ENCODE measurements at places on chromosomes 16 and 17.

DNA sequence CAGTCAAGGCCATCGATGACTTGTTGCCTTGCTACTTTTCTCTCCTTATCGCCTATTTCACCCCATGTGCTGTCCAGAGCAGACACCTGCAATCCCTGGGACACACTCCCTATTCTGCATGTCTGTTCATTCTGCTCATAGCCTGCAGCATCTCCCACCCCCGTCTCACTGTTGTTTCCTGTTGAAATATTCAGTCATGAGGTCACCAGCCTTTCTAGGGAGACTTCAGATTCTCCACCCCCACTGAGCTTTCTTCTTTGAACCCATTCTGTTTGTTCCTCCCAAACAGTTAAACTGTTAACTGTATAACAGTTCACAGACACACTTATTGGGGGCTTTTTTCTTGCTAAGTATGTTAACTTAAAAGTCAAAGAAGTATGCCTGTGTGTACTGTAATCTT, 94.4 kb downstream of the AATF start:
- DNase-seq, result no peak

DNA sequence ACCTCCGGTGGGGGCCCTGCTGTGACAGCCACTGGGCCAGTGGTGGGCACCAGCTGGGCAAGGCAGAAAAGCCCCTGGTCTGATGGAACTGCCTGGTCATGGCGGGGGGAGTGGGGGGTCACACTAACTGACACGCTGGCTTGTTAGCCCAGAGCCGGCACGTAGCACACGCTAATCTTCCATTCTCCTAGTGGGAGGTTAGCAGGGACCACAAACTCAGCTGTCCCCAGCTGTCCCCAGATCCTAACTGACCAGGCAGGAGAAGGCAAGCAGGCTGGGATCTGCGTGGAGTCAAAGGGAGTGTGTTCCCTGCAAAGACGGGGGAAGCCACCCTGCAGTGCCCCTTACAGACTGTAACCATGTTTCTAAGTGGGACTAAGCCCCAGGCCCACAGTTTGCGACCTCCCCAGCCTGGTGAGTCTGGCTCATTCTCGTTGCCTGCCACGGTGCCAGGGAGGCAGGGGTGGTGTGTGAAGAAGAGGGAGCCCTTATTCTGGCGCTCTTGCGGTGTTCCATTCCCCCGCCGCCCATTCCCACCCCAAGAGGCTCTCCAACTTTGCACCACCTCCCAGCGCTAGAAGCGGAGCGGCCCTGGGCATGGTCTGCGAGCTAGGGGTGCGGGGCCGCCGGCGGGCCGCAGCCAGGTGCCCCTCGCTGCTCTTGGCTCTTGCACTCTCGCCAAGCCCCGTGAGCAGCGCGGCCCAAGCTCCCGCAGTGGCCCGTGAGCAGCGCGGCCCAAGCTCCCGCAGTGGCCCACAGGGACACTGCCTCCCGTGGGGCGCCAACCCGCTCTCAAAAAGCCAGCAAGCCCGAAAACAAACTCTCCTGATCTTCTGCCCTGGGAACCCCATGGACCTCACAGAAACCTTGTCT, 12.1 kb upstream of the ZNF423 start:
- no peak for DNase-seq

- DNase-seq, result no peak
These were observed 159.6 kb upstream of the MPHOSPH6 start for GRCh38 chr16:82329504-82330192.

GRCh38 chr17:5516060-5516792, 29.9 kb downstream of the MIS12 start:
- DNase-seq, result no peak

GRCh38 chr17:5986644-5987043, 83.5 kb upstream of the WSCD1 start:
- DNase-seq, result no peak

- peak; percentile 51 for DNase-seq
These were observed 12.6 kb downstream of the THRA start for GRCh38 chr17:40075201-40075941.

DNA sequence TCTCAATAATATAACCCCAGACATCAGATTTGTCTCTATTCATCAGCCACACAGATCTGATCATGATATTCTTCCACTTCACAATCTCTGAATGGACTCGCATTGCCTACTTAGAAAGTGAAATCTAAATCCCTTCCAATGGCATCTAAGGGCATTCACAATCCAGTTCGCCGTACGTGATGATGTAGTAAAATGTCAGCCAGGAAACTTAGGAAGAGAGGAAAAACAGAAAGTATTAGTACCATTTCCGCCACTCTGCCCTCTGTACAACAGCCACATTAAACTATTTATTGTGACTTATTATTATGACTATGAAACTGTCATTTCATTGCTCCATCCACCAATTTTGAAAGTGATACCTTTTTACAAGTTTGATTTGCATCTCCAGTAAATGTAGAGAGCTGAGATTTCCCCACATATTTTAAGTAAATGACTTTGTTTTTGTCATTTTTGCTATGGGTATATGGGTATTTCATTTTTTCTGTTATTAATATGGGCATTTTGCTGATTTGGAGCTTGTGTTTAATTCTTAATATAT, 69.4 kb upstream of the SMIM36 start:
- no peak for DNase-seq

GRCh38 chr16:54062361-54063278, 224.0 kb downstream of the IRX3 start:
- no peak for DNase-seq

GRCh38 chr17:3782751-3783150, 18.2 kb downstream of the ITGAE start:
- DNase-seq, result no peak

DNA sequence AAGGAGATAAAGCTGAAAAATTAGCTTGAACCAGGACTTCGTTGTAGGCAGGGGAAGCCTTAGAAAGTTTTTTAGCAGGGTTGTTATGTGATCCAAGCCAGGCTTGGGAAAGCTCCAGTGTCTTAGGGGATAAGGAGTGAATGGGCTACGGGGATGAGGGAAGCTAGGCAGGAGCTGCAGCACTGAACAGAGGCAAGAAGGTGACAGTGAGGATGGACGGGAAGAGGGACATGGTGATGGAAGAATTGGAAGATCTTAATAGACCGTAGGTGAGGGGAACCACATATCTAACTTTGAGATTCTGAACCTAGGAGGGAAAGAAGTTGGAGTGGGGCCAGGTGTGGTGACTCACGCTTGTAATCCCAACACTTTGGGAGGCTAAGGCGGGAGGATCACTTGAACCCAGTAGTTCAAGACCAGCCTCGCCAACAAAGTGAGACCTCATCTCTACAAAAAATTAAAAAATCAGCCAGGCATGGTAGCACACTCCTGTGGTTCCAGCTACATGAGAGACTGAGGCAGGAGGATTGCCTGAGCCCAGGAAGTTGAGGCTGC, 3.2 kb downstream of the RHBDL3 start:
- DNase-seq, result no peak

DNA sequence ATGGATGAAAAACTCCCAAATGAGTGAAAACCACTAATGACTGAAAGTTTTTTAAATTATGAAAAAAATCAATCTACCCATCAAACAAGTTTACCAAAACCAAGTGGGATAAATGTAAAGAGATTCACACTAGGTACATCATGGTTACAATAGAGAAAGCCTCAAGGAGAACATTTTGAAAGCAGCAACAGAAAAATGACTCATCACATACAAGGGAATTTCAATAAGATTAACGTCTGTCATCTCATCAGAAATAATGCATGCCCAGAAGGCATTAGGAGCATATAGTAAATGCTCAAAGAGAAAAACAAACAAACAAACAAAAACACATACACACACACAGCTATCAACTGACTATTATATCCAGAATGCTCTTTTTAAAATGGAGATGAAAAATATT, 261.8 kb upstream of the KIF2B start:
- DNase-seq, result no peak

DNA sequence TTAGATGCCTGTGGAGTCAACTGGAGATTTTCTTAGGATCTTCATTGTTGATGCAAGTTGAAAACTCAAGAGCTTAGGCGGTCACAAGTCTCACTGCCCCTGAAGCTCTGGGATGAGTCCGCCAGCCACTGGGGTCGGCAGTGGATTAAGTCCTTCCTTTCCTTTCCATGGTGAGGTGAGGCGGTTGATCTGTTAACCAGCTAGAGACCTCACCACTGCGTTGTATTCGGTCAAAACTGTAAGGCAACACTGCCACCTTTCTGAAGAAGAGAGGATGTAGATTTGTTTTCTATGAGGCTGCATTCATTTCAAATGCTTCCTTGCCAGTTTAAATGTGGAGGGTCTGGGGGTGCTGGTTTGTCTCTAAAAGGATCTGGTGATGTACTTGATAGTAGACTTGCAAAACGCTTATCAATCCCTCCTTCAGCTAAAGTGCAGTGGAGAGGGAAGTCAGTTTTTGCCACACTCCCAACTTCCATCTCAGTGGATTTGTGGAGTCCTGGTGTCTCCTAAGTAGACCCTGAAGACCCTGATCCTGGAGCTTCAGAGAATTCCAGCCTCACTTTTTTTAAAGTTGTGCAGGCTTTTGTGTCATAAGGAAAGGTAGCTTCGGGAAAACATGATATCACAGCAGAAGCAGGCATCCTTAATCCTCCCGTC, 1.7 kb downstream of the MYOCD start:
- no peak for DNase-seq

GRCh38 chr17:47095268-47095667, 93.8 kb downstream of the CDC27 start:
- no peak for DNase-seq

DNA sequence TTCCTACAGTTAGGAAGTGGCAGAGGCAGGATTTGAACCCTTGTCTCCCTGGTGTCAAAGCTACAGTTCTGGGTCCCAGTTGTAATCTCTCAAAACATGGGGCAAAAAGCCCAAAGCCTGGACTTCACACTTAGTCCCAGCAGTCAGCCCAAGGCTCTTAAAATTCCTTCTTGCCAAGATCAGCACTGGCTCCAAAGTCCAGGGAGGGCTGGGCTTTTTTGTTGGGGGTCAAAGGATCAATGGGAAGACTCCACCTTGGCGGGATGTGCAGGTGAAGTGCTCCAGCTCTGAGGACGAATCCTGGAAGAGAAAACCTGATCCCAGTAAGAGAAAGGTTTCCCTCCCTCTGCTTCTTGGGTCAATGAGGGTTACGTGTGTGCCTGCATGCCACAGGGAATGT, 195.5 kb downstream of the HAPSTR1 start:
- no peak for DNase-seq

GRCh38 chr17:50564916-50565315, 4.4 kb downstream of the CACNA1G start:
- no peak for DNase-seq

DNA sequence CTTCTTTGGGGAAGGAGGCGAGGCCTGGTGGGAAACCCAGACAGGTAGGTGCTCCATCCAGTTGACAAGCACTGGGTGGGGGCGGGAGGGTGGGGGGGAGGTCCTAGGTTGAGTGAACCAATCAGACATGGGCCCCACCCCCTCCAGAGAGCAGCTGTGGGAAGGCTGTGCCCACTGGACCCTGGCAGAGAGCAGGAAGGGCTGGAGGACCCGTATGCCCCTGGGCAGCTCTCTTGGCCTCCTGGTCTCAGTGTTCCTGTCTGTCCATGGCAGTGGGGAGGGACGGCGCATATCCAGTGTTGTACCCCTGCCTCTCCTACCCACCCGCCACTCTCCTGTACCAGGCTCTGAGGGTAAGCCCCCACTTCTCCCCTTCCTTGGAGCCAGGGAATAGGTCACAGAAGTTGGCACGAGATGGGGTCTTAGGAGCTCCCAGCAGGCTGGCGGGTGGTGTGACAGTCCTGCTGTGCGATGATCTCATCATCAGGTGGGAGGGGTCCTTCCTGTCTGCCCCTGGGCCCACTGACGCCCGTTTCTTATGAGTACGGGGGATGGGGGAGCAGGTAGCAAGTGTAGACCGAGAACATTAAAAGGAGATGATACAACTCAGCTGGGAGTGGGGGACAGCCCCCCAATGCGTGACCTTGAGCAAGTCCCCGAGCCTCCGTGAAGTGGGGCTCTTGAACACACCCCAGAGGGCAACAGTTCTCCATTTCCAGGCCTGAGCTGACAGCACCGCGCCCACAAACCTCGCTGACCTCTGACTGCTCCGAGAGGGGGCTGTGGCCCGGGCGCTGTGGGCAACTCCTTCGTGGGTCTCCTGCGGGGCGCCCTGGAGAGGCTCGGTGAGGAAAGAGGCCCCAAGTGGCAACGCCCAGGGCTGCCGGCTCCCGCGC, 1.2 kb upstream of the ZFPM1 start:
- DNase-seq, result no peak

DNA sequence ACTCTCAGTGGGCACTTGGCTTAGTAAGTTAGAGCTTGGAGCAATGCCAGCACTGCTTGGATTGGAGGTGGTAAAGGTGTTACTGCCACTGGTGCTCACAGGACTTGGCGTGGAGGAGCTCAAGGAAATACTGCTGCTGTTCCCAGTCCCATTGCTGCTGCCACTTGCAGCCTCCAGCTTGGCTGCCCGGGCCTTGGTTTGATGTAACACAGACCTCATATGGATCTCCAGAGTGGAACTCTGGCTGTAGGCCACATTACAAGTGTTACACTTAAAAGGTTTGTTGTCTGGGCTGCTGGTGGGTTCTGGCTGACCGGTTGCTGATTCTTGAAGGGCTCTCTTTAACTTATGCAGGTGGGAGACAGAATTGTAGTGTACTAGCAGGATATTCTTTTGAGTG, 250.3 kb downstream of the ZFHX3 start:
- DNase-seq, result no peak

GRCh38 chr16:11171448-11171709, 84.6 kb downstream of the SOCS1 start:
- DNase-seq, result no peak

DNA sequence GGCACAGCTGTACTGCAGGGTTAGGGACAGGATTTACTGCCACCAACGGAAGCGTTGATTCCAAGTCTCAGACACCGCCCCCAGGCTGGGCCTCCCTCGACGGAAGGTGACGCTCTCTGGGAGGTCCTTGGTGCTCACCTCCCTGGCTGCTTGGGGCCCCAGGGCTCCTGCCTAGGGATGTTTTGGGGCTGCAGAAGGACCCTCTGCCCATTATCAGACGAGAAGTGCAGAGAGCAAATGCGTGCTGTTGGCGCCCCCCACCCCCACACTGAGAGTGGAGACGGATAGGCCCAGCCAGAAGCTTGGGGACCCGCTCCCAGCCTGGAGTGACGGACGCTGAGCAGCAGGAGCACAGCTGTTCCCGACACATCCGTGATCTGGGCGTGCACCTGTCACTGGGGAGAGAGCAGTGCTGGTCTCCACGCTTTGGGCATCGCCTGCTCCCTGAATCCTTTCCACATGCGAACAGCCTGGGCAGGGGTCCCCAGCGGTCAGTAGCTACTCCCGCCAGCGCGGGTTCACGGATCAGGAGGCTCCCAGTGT, 5.1 kb upstream of the SOX8 start:
- no peak for DNase-seq

- DNase-seq, result no peak
These were observed 13.2 kb downstream of the XYLT2 start for GRCh38 chr17:50359005-50359699.

DNA sequence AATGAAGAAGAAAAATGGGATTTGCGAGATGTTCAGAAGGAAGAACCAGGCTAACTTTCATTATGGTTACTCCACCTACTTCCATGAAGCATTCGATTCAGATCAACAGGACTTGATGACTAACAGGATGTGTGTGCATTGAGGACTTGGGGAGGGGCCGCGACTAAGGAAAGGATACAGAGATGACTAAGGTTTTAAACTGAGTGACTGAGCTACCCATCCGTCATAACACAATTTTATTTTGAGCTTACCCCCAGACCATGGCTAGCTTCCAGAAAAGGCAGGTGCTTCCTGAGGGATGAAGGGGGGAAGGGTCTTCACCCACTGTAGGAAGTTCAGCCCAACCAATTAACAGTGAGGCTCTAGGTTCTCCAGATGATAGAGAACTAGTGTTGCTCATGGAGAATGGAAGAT, 2.5 kb upstream of the CDYL2 start:
- DNase-seq, result no peak

All from stimulated activated CD4-positive, alpha-beta T cell treated with anti-CD3 and anti-CD28 coated beads, TNF-alpha, amount 100 ng/mL, for 1 hour (primary cell).